Spleen (tissue), 13 donors: ENCODE measurements at places on chromosomes 3 and 15. TPM values are rescaled to one million over a fixed set of nuclear protein-coding genes. Genes with fewer than 3 reads are reported as not detected.

DNA sequence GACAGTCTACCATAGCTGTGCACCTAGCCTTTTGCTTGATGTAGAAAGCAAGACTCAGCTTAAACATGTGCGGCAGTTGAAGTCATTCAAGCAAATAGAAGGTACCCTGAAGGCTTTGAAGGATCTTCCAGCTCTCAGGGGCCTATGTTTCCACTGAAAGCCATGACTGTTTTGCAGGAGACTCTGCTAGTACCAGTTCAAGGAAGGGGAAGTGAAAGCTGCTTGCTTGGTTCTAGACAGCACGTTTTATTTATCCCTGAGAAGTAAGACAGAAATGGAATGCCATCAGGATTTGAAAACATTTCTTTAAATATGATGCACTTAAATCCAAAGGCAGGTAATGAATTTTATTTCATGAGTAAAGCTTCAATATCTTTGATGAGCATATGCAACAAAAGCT, 311.4 kb downstream of the PDCD6IP start:
- peaks cover 3% of the 10 kb centered on the region for H3K4me1 ChIP-seq
- H3K36me3 ChIP-seq = no peaks in the 10 kb centered on the region
- DNase-seq = no peak
- H3K4me3 ChIP-seq = no peak overlapping the region

Gene ACTC1
- total RNA-seq = 2.2 TPM

Gene CLSTN2
- total RNA-seq = 0.14 TPM

Gene ROBO2
- total RNA-seq = 4.4 TPM

Gene IGF2BP2
- total RNA-seq = 13.8 TPM

GRCh38 chr3:172519740-172520139, 3.5 kb downstream of the TNFSF10 start:
- DNase-seq = no peak
- peaks cover 46% of the 10 kb centered on the region for H3K36me3 ChIP-seq
- peaks cover 90% of the 10 kb centered on the region for H3K4me1 ChIP-seq
- peak overlapping the region; percentile 76 for H3K4me3 ChIP-seq
- no peak overlapping the region for H3K27ac ChIP-seq
- H3K27me3 ChIP-seq = no peaks in the 10 kb centered on the region

- H3K4me3 ChIP-seq = no peak overlapping the region
- no peaks in the 10 kb centered on the region for H3K36me3 ChIP-seq
- no peaks in the 10 kb centered on the region for H3K27me3 ChIP-seq
- no peaks in the 10 kb centered on the region for H3K4me1 ChIP-seq
- no peak for DNase-seq
- no peak overlapping the region for H3K27ac ChIP-seq
Observed at GRCh38 chr3:140117096-140117526, 182.1 kb downstream of the CLSTN2 start.

Gene SAMD7
- total RNA-seq = not detected

DNA sequence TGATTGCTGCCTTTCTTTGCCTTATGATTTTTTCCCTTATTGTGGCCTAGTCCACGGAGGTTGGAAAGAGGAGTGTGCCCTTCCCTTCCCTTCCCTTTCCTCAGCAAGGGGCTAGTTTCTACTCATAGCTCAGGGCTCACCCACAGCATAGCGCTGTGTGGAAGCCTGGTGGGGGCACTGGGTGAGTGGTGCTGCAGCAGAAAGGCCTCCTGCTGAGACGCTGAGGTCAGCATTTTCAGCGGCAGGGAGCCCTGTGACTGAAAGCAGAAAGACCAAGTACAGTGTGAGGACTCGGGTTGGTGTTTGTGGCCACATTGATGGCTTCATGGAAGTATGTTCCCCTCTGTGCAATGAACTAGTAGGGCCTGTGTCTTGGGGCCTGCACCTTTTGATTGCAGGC, 21.9 kb downstream of the CACNA1D start:
- H3K36me3 ChIP-seq = no peaks in the 10 kb centered on the region
- H3K4me1 ChIP-seq = no peaks in the 10 kb centered on the region
- no peak overlapping the region for H3K27ac ChIP-seq
- no peak overlapping the region for H3K4me3 ChIP-seq

Gene CHRNA3
- total RNA-seq = not detected

GRCh38 chr15:95304151-95304946, 1026.2 kb upstream of the NR2F2 start:
- H3K4me3 ChIP-seq = no peak overlapping the region
- H3K27me3 ChIP-seq = no peaks in the 10 kb centered on the region
- no peaks in the 10 kb centered on the region for H3K36me3 ChIP-seq
- no peak for DNase-seq

GRCh38 chr3:97821287-97821773, 481 bp upstream of the CRYBG3 start:
- peak overlapping the region; percentile 68 for H3K4me3 ChIP-seq
- peak; percentile 90 for DNase-seq
- H3K27me3 ChIP-seq = peaks cover 49% of the 10 kb centered on the region
- H3K27ac ChIP-seq = peak overlapping the region; percentile 88
- H3K4me1 ChIP-seq = peaks cover 5% of the 10 kb centered on the region
- no peaks in the 10 kb centered on the region for H3K36me3 ChIP-seq

Gene CPNE4
- 1.8 TPM for total RNA-seq

Gene LYSMD2
- total RNA-seq = 20.8 TPM

DNA sequence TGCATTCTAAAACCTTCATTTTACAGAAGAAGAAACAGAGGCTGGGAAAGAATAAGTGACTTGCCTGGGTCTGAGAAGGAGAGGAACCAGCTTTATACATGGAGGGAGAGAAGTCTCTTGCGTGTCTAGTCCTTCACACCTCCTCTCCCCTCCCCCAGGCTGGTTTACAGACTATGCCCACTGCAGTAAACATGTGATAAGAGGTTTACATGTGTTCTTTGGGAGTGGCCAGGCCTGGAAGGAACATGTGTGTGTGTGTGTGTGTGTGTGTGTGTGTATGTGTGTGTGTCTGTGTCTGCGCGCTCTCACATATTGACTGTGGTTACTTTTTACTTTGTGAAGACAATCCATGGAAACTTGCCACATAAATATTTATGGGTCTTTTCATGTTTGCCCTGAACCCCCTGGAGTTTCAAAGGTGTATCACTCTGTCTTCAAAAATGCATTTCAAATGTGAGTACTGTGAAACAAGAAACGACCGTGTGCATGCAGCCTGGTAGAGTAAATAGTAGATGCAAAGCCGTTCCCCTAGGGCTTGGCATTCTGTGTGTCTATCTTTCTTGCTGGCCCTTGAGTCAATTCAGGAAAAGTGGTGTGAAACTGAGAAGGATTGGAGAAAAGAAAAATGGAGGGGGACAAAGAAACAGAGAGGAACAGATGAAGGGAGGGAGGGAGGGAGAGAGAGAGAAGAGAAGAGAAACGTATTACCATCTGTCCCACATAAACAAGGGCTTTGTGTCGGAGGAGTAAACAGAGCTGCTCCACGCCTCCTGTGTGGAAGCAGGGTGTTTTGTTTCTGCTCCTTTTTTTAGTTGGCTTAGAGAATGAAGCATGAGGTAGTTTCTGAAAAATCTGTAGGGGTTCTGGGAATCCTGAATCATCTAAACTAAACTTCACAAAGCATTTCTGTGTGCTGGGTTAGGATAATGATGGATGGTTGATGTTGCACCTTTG, 51.7 kb downstream of the CLDN11 start:
- no peaks in the 10 kb centered on the region for H3K36me3 ChIP-seq
- H3K4me3 ChIP-seq = no peak overlapping the region
- H3K27ac ChIP-seq = no peak overlapping the region
- H3K4me1 ChIP-seq = no peaks in the 10 kb centered on the region
- no peak for DNase-seq
- H3K27me3 ChIP-seq = no peaks in the 10 kb centered on the region

Gene RBMS3
- total RNA-seq = 51.1 TPM
